ENCODE measurements at places on chromosomes 6 and 20. TPM values are rescaled to one million over a fixed set of nuclear protein-coding genes. Genes with fewer than 3 reads are reported as not detected.

DNA sequence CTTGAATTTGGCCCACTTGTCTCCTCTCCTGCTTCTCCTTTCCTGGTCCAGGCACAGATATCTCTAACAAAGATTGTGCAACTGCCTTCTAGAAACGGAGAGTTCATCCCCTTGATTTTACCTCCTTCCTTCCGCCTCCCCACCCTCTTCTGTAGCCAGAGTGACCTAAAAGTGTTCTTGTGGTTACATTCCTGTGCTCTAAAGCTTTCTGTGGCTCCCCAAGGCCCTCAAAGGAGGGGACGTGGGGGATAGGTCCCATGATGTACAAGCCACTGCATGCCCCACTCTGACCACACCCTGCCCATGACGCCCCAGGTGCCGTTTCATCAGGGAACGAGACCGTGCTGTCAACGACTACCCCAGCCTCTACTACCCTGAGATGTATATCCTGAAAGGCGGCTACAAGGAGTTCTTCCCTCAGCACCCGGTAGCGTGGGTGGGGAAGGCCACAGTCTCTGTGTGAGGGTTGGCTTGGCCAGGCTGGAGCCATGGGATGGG lies 8.2 kb downstream of the CDC25B start:
- H3K4me3 ChIP-seq, result no peak overlapping the region
- H3K27me3 ChIP-seq, result no peaks in the 10 kb centered on the region
- H3K27ac ChIP-seq, result no peak overlapping the region
- H3K36me3 ChIP-seq, result peaks cover 21% of the 10 kb centered on the region

- no peak overlapping the region for H3K4me3 ChIP-seq
- H3K36me3 ChIP-seq, result peaks cover 5% of the 10 kb centered on the region
- H3K27me3 ChIP-seq, result no peaks in the 10 kb centered on the region
- DNase-seq, result no peak
Observed at GRCh38 chr6:17417817-17418216, 24.4 kb downstream of the CAP2 start.

DNA sequence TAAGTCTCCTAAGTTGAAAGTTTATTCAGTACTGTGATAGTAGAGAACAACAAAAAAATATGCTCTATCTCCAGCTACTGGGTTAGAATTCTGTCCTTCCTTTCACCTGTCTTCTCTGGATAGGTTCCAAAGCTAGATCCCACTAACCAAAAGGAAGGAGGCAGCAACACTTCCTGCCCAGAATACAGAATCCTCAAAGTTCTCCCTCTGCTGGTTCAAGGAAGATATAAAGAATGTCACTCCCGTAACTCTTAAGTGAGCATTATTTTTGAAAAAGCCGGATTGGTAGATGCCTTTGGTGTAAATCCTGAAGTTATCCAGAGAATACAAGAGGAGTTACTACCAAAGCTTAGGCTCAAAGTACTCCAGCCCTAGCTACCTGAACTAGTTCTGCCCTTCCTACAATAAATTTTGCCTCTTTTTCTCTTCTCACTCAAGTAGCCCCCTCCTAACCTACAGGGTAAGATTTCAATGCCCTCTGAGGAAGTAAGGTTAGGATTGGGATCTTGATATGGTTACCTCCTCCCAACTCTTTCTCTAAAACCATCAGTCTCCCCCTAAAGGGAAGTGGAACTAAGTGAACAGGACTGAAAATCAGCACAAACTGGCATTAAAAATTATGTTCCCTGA lies 26.0 kb upstream of the CRIP3 start:
- H3K27ac ChIP-seq, result peak overlapping the region; percentile 62
- H3K4me1 ChIP-seq, result peaks cover 13% of the 10 kb centered on the region
- no peak for DNase-seq
- peaks cover 4% of the 10 kb centered on the region for H3K36me3 ChIP-seq

DNA sequence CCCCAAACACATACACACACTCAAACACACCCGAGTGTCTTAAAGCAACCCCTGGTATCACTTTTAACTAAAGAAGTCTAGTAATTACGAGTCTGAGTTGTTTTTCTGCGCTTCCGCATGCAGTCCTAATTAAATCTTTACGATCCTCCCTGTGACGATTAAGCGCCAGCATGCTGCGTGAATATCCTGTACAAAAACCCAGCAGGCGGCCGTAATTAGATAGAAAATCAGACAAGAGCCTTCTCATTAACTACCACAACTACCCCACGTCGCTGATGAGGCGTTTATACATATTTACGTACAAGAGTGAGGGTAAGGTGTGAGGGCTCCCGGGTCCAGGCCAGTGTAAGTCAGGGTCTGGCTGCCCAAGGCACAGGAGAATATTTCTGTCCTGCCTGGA lies 8.1 kb downstream of the TFAP2B start:
- no peak for DNase-seq
- H3K4me3 ChIP-seq, result no peak overlapping the region
- peaks cover 97% of the 10 kb centered on the region for H3K27me3 ChIP-seq
- H3K4me1 ChIP-seq, result peaks cover 1% of the 10 kb centered on the region

GRCh38 chr6:29489286-29489685 lies 1.5 kb upstream of the MAS1L start:
- no peaks in the 10 kb centered on the region for H3K4me1 ChIP-seq
- H3K4me3 ChIP-seq, result no peak overlapping the region
- no peak for DNase-seq
- no peaks in the 10 kb centered on the region for H3K36me3 ChIP-seq
- no peak overlapping the region for H3K27ac ChIP-seq

- H3K4me1 ChIP-seq, result peaks cover 2% of the 10 kb centered on the region
- no peak overlapping the region for H3K27ac ChIP-seq
- no peak for DNase-seq
- peaks cover 17% of the 10 kb centered on the region for H3K27me3 ChIP-seq
Observed at GRCh38 chr6:27591699-27592480, 119.0 kb upstream of the ZNF184 start.

DNA sequence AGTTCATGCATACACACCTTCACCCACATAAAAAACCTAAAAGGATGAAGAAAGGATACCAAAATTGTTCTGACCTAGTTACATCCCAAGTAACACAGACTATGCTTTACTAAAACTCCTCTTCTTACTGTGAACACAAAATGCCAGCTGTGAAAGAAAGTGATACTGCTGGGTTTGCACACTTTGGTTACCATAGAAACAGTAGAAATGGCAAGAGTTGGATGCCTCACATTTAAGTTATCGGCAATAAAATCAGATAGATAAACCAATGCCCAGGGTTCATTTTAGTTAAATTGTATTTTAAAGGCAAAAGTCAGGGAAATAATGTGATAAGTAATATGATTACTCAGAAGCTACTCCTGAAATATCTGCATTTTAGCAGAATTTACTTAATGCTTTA lies 161.9 kb downstream of the CDK19 start:
- H3K4me1 ChIP-seq, result peaks cover 35% of the 10 kb centered on the region
- no peak overlapping the region for H3K4me3 ChIP-seq
- DNase-seq, result no peak
- H3K36me3 ChIP-seq, result peaks cover 6% of the 10 kb centered on the region
- H3K27me3 ChIP-seq, result no peaks in the 10 kb centered on the region
- no peak overlapping the region for H3K27ac ChIP-seq

- peak overlapping the region; percentile 73 for H3K27ac ChIP-seq
- no peaks in the 10 kb centered on the region for H3K27me3 ChIP-seq
- no peak overlapping the region for H3K4me3 ChIP-seq
- peaks cover 12% of the 10 kb centered on the region for H3K4me1 ChIP-seq
Observed at GRCh38 chr6:152313542-152314482, 323.4 kb downstream of the SYNE1 start.

- H3K36me3 ChIP-seq, result no peaks in the 10 kb centered on the region
- no peaks in the 10 kb centered on the region for H3K4me1 ChIP-seq
- H3K4me3 ChIP-seq, result no peak overlapping the region
- H3K27ac ChIP-seq, result no peak overlapping the region
Observed at GRCh38 chr6:16936893-16937292, 165.0 kb upstream of the STMND1 start.

GRCh38 chr6:106882601-106883518 lies 91.7 kb downstream of the CD24 start:
- DNase-seq, result no peak
- no peak overlapping the region for H3K4me3 ChIP-seq
- peak overlapping the region; percentile 82 for H3K27ac ChIP-seq
- no peaks in the 10 kb centered on the region for H3K36me3 ChIP-seq
- H3K27me3 ChIP-seq, result no peaks in the 10 kb centered on the region
- peaks cover 48% of the 10 kb centered on the region for H3K4me1 ChIP-seq

GRCh38 chr6:137846772-137847313 lies 20.2 kb upstream of the TNFAIP3 start:
- no peak overlapping the region for H3K27ac ChIP-seq
- H3K4me3 ChIP-seq, result no peak overlapping the region
- DNase-seq, result no peak
- H3K4me1 ChIP-seq, result no peaks in the 10 kb centered on the region
- peaks cover 2% of the 10 kb centered on the region for H3K27me3 ChIP-seq

GRCh38 chr6:42989923-42990322 lies 5.6 kb downstream of the PPP2R5D start:
- peaks cover 2% of the 10 kb centered on the region for H3K36me3 ChIP-seq
- no peaks in the 10 kb centered on the region for H3K27me3 ChIP-seq
- H3K4me1 ChIP-seq, result peaks cover 19% of the 10 kb centered on the region
- no peak for DNase-seq
- H3K27ac ChIP-seq, result no peak overlapping the region

- H3K27ac ChIP-seq, result no peak overlapping the region
- DNase-seq, result no peak
- H3K36me3 ChIP-seq, result peaks cover 18% of the 10 kb centered on the region
- no peaks in the 10 kb centered on the region for H3K27me3 ChIP-seq
Observed at GRCh38 chr6:79702691-79703090, 71.6 kb downstream of the SH3BGRL2 start.

GRCh38 chr20:11234608-11235007 lies 560.8 kb upstream of the JAG1 start:
- H3K36me3 ChIP-seq, result no peaks in the 10 kb centered on the region
- peaks cover 18% of the 10 kb centered on the region for H3K4me1 ChIP-seq
- no peak overlapping the region for H3K4me3 ChIP-seq
- no peak for DNase-seq
- no peaks in the 10 kb centered on the region for H3K27me3 ChIP-seq

FOXQ1 gene
- total RNA-seq, result 2.0 TPM

COL9A1 gene
- total RNA-seq, result 5.5 TPM

ABHD16A gene
- total RNA-seq, result 96.9 TPM

RSPO3 gene
- 0.36 TPM for total RNA-seq

PI16 gene
- total RNA-seq, result not detected

VNN1 gene
- total RNA-seq, result not detected

LY86 gene
- not detected for total RNA-seq

CDH26 gene
- 13.4 TPM for total RNA-seq
